ENCODE measurements at places on chromosomes 6 and 20.

DNA sequence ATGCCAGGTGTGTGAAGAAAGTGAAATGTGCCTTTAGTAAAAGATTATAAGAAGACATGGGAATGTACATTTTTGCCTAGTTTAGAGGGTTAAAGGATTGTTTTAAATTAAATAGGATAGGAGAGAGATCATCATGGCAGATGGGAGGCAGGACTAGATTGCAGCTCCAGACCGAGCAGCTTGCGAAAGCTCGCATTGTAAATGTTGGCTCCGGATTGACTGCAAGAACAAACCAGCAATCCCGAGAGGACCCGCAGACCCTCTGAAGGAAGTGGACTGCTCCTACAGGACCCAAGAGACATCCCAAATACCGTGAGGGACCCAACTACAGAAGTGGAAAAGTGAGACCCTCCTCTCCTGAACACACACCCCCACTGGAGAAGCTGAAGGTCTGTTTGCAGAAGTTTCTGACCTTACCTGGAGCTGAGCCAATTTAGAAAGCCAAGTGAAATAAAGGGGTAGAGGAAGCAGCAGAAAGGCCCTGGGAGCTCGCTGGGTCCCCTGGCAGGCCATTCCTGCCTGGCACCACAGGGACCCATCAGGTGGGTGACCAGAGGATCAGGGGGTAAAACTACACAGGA lies 30.0 kb upstream of the TPD52L1 start:
- DNase-seq = no peak

GRCh38 chr6:152572338-152573088 lies 64.6 kb downstream of the SYNE1 start:
- DNase-seq = no peak

GRCh38 chr6:96502915-96503314 lies 18.7 kb upstream of the UFL1 start:
- no peak for DNase-seq

GRCh38 chr6:93677264-93677965 lies 258.1 kb upstream of the EPHA7 start:
- DNase-seq = no peak

DNA sequence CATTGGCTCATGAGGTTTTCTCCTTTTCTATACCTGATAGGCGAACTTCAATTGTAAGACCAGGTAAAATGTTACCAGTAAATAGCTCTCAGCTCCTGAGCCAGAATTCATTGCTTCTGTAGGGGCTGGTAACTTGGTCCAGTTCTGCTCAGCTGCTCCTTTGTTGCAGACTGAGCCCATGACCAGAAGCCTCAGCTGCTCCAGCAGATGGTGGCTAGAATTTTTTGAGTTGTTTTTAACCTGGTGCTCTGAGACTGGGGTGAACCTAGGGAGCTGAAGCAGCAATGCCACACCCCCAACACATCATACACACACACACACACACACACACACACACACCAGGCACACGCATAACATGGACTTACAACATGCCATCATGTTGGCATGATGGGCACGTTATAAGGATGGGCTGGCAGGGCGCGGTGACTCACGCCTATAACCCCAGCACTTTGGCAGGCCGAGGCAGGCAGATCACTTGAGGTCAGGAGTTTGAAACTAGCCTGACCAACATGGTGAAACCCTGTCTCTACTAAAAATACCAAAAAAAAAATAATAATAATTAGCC lies 103.1 kb downstream of the QRSL1 start:
- no peak for DNase-seq

Data from endodermal cell (in vitro differentiated cells).